Activated CD8-positive, alpha-beta T cell treated with anti-CD3 and anti-CD28 coated beads, Interleukin-2, amount 10 ng/mL, durations not matched to agents 7 days and 5 days (primary cell): ENCODE measurements at places on chromosomes 3 and 15. TPM values are rescaled to one million over a fixed set of nuclear protein-coding genes. Genes with fewer than 3 reads are reported as not detected.
A peak's percentile ranks its signal among the peaks of the same experiment; 100 is the strongest.

DNA sequence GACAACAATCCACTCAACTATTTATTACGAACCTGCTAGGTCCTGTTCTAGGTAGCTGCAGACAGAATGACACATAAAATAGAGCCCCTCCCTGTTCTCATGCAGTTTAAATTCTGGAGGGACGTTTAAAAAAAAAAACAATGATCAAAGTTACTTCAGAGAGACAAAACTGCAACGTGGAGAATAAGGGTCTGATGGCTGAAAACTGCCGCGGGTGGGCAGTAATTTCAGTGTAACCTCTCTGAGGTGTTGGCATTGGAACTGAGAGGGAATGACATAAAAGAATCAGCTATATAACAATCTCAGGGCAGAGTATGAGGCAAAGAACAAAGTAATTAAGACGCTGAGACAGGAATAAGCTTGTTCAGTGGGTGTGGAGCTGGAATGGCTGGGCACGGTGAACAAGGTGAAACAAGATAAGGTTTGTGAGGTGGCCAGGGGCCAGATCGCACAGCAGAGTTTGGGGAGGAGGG is 19.5 kb downstream of the TBL1XR1 start:
- DNase-seq, result no peak
- no peaks in the 10 kb centered on the region for H3K27me3 ChIP-seq
- peaks cover 41% of the 10 kb centered on the region for H3K4me1 ChIP-seq
- H3K27ac ChIP-seq, result no peak overlapping the region
- no peak overlapping the region for H3K4me3 ChIP-seq

- no peak for DNase-seq
- H3K36me3 ChIP-seq, result no peaks in the 10 kb centered on the region
- H3K4me3 ChIP-seq, result no peak overlapping the region
- no peak overlapping the region for H3K27ac ChIP-seq
- peaks cover 6% of the 10 kb centered on the region for H3K4me1 ChIP-seq
- no peaks in the 10 kb centered on the region for H3K27me3 ChIP-seq
Observed at GRCh38 chr3:23726811-23727548, 78.8 kb upstream of the UBE2E1 start.

GRCh38 chr3:177127008-177127407 is 70.3 kb downstream of the TBL1XR1 start:
- no peak overlapping the region for H3K27ac ChIP-seq
- no peaks in the 10 kb centered on the region for H3K27me3 ChIP-seq
- peaks cover 66% of the 10 kb centered on the region for H3K36me3 ChIP-seq
- DNase-seq, result no peak
- peaks cover 23% of the 10 kb centered on the region for H3K4me1 ChIP-seq
- H3K4me3 ChIP-seq, result no peak overlapping the region

GRCh38 chr3:38421679-38422336 is 31.9 kb upstream of the ACVR2B start:
- H3K36me3 ChIP-seq, result no peaks in the 10 kb centered on the region
- DNase-seq, result no peak
- no peaks in the 10 kb centered on the region for H3K27me3 ChIP-seq
- no peak overlapping the region for H3K27ac ChIP-seq

- no peaks in the 10 kb centered on the region for H3K4me1 ChIP-seq
- H3K27me3 ChIP-seq, result no peaks in the 10 kb centered on the region
- no peak for DNase-seq
- no peaks in the 10 kb centered on the region for H3K36me3 ChIP-seq
Observed at GRCh38 chr3:176595307-176595706, 602.0 kb downstream of the TBL1XR1 start.

DNA sequence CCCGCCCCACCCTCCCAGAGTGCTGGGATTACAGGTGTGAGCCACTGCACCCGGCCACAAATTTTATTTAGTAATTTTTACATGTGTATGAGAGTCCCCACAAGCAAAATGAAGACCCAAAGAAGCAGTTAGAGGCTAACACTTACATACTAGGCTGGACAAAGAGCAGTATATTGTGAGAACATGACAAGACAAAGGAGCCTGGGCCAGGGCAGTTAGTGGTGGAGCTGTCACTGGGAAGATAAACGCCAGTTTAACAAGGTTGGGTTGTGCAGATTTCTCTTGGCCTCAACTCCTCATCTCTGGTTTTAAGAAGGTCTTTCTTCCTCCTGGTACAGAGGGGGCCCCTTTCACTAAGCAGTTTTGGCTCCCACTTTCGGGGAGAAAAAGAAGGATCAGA is 19.9 kb upstream of the FAM174B start:
- no peak overlapping the region for H3K4me3 ChIP-seq
- H3K27me3 ChIP-seq, result peaks cover 11% of the 10 kb centered on the region
- no peak overlapping the region for H3K27ac ChIP-seq
- no peaks in the 10 kb centered on the region for H3K36me3 ChIP-seq

GRCh38 chr3:15056676-15057404 is 8.3 kb downstream of the MRPS25 start:
- H3K27me3 ChIP-seq, result no peaks in the 10 kb centered on the region
- H3K27ac ChIP-seq, result peak overlapping the region; percentile 46
- H3K36me3 ChIP-seq, result peaks cover 72% of the 10 kb centered on the region
- DNase-seq, result no peak
- H3K4me3 ChIP-seq, result no peak overlapping the region

DNA sequence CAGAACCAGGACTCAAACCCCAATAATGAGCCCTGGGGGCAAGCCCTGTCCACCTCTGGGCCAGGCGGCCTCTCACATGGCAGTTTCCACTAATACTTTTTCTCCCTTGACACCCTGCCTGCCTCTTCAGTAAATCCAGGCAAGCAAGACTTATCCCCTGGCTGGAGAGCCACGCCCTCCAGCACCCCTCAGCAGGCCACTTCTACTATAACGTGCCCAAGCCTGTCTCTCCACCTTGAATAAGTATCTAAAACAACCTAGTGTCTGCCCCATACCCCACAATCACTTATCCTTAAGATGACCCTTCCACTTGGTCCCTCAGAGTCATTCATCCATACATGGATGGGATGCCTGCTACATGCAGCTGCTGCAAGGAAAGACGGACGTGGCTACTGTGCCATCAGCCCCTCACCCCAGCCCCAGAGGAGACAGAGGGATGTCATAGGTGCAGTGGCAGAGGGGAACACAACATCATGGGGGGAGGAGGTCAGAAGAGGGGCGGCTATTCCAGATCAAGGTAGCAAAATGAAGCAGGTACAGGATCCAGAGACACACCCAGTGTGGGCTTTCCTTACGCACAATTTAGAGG is 63.4 kb downstream of the LRIG1 start:
- DNase-seq, result no peak
- no peaks in the 10 kb centered on the region for H3K27me3 ChIP-seq
- peaks cover 32% of the 10 kb centered on the region for H3K4me1 ChIP-seq
- H3K36me3 ChIP-seq, result peaks cover 4% of the 10 kb centered on the region
- H3K27ac ChIP-seq, result no peak overlapping the region

- H3K36me3 ChIP-seq, result no peaks in the 10 kb centered on the region
- no peak overlapping the region for H3K4me3 ChIP-seq
- H3K27ac ChIP-seq, result no peak overlapping the region
- DNase-seq, result no peak
Observed at GRCh38 chr3:158991146-158991705, 189.4 kb downstream of the MFSD1 start.

GRCh38 chr15:70390723-70391122 is 293.0 kb upstream of the TLE3 start:
- DNase-seq, result no peak
- H3K4me1 ChIP-seq, result no peaks in the 10 kb centered on the region
- no peak overlapping the region for H3K27ac ChIP-seq
- peaks cover 30% of the 10 kb centered on the region for H3K27me3 ChIP-seq
- no peaks in the 10 kb centered on the region for H3K36me3 ChIP-seq

DNA sequence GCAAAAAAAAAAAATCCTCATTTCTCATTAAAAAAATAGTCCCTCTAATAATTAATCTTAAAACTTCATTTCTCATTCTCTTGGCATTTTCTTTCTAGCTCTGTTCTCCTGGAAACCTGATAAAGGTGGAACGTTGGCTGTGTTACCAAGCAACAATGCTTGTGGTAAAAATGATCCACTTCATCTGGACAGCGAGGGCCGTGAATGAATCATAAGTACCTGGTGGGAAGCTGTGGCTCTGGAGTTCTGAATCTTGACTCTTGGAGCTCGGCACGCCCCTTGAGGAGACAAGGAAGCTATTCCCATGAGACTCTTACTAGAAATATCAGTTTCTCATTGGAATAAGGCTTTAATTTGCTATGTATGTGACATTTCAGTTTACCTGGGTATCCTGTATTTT is 32.5 kb downstream of the BCL2L10 start:
- no peak for DNase-seq
- H3K27ac ChIP-seq, result no peak overlapping the region
- H3K4me1 ChIP-seq, result peaks cover 30% of the 10 kb centered on the region
- H3K36me3 ChIP-seq, result no peaks in the 10 kb centered on the region
- H3K27me3 ChIP-seq, result no peaks in the 10 kb centered on the region
- H3K4me3 ChIP-seq, result no peak overlapping the region

DNA sequence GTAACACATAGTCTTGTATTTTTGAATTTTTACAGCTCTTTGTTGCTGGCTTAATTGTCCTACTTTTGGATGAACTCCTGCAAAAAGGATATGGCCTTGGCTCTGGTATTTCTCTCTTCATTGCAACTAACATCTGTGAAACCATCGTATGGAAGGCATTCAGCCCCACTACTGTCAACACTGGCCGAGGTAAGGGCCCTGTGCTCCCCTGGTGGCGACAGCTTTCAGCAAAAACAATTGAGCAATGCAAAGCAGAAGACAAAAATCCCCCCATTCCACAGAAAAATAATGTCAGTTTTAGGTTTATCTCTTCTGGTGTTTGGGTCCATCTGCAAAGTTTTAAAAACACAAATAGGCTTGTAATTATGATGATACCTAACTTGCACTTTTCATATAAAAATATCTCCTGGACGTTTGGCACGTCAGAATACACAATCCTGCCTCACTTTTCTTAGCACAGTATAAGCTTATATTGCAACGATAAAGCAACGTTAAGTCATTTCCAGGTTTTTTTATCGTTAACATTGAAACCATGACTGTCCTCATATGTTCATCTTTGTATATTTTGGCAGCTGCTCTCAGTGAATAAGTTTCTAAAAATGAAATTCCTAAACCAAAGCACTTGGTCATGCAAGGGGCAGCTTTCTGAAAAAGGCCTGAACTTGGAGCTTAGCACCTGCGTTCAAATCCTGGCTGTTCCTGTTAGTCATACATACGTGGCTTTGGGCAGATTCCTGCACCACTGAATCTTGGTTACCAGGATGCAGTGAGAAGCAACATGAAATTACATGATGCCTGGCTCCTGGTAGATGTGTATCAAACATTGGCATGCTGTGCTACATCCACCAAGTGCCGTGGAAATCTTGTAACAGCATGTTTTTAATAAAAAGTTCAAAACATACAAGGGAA is 8.5 kb downstream of the SEC61A1 start:
- peaks cover 7% of the 10 kb centered on the region for H3K4me1 ChIP-seq
- no peak for DNase-seq
- no peaks in the 10 kb centered on the region for H3K27me3 ChIP-seq

GRCh38 chr3:15645740-15646501 is 44.4 kb downstream of the BTD start:
- no peak overlapping the region for H3K27ac ChIP-seq
- no peak for DNase-seq
- H3K36me3 ChIP-seq, result peaks cover 20% of the 10 kb centered on the region
- H3K27me3 ChIP-seq, result peaks cover 15% of the 10 kb centered on the region

DNA sequence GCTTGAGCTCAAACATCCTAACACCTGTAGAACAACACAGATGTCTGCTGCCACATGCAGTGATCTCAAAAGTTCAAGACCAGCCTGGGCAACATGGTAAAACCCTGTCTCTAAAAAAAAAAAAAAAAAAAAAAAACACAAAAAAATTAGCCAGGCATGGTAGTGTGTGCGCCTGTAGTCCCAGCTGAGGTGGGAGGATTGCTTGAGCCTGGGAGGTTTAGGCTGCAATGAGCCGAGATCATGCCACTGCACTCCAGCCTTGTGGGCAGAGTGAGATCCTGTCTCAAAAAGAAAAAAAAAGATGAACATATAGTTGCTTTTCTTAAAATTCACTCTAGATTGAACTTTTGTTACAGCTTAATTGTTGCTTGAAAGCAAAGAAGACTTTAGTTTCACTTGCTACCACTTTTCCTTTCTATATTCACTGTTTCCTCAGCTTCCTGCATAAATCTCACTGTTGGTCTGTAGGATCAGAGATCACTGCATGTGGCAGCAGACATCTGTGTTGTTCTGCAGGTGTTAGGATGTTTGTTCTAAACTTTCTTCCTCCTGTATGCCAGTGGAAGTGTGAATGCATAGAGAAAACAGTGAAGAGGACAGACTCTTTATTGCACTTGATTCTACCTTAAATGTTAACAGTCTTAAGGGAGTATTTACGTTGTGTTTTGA is 12.6 kb downstream of the RAB11A start:
- no peaks in the 10 kb centered on the region for H3K27me3 ChIP-seq
- peak overlapping the region; percentile 73 for H3K27ac ChIP-seq
- H3K4me3 ChIP-seq, result peak overlapping the region; percentile 15
- H3K4me1 ChIP-seq, result peaks cover 57% of the 10 kb centered on the region

DNA sequence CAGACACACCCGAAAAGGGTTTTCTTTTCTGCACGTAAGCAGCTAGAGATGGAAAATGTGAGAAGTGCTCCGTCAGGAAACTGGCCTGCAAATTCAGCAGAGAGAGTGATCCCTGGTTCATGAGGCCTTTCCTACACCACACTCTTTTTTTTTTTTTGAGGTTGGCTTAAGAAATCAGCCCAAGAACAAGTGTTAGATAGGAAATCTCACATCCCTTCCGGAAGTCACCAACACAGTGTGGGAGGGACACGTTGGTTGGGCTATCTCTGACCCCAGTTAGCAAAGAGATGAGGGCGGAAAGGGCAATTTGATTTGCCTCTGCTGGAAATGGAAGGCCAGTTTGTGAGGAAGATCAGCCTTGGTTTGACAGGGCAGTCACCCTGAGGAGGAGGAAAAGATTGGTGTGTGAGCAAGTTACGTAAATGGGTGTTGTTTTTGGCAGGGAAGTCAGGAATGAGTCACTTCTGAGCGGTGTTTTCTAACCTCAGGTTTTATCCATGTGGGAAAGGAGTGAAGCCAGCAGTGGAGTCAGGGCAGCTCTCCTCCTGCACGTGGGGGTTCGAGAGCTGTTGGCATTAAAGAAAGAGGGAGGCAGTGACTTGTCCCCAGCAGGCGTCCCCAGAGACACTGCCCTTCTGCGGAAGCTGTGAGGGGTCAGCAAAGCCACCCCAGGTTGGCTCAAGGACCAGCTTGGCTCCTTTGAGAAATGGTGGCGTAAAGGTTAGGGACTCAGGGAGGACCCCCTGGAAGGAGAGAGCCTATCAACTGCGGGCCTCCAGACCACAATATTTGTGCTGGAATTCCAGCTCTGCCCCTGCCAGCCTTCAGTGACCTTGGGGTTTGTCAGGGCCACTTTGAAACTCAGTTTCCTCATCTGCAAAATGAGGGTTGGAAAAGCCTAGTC is 237.6 kb upstream of the BHLHE40 start:
- H3K36me3 ChIP-seq, result peaks cover 79% of the 10 kb centered on the region
- no peak overlapping the region for H3K4me3 ChIP-seq
- H3K27me3 ChIP-seq, result no peaks in the 10 kb centered on the region
- peak overlapping the region; percentile 97 for H3K27ac ChIP-seq
- DNase-seq, result no peak

- H3K27me3 ChIP-seq, result peaks cover 5% of the 10 kb centered on the region
- peaks cover 3% of the 10 kb centered on the region for H3K4me1 ChIP-seq
- H3K27ac ChIP-seq, result no peak overlapping the region
- no peak for DNase-seq
- no peak overlapping the region for H3K4me3 ChIP-seq
- no peaks in the 10 kb centered on the region for H3K36me3 ChIP-seq
Observed at GRCh38 chr3:156983559-156983958, 157.4 kb downstream of the LEKR1 start.

- H3K4me3 ChIP-seq, result peak overlapping the region; percentile 96
- peak; percentile 33 for DNase-seq
- peak overlapping the region; percentile 98 for H3K27ac ChIP-seq
- H3K27me3 ChIP-seq, result no peaks in the 10 kb centered on the region
- H3K4me1 ChIP-seq, result peaks cover 29% of the 10 kb centered on the region
Observed at GRCh38 chr3:15064299-15064834, 748 bp downstream of the MRPS25 start.

TRH gene
- total RNA-seq, result not detected

STOML1 gene
- total RNA-seq, result 10.8 TPM

GOLGA8A gene
- total RNA-seq, result 215 TPM

MCTP2 gene
- total RNA-seq, result 26.9 TPM

FRMD4B gene
- total RNA-seq, result 8.2 TPM
